NCI-H460 (cell line): ENCODE measurements at places on chromosomes 2 and 18. TPM values are rescaled to one million over a fixed set of nuclear protein-coding genes. Genes with fewer than 3 reads are reported as not detected.

ERMN gene
- total RNA-seq: not detected in 2 replicates

B4GALT6 gene
- 17.4 and 21.4 TPM in 2 replicates for total RNA-seq

NT5DC4 gene
- not detected in 2 replicates for total RNA-seq

DNA sequence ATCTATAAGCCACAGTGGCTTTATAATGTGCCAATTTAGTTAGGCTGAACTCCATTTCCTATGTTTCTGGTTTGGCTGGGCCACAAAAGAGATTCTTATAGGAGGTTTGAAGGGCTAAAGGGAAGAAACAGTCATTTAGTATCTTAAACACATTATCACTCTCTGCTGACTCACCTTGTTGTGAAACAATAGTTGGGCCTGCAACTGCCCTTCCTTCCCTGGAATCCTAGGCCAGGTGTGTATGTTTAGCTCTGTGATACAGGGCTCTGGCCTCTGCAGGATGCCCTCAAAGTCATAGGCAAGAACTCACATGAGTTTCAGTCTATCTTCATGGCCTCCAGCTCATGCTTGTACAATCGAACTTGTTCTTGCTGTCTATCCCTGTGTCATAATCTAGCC is 400.0 kb upstream of the CELF4 start:
- DNase-seq: no peak

DNA sequence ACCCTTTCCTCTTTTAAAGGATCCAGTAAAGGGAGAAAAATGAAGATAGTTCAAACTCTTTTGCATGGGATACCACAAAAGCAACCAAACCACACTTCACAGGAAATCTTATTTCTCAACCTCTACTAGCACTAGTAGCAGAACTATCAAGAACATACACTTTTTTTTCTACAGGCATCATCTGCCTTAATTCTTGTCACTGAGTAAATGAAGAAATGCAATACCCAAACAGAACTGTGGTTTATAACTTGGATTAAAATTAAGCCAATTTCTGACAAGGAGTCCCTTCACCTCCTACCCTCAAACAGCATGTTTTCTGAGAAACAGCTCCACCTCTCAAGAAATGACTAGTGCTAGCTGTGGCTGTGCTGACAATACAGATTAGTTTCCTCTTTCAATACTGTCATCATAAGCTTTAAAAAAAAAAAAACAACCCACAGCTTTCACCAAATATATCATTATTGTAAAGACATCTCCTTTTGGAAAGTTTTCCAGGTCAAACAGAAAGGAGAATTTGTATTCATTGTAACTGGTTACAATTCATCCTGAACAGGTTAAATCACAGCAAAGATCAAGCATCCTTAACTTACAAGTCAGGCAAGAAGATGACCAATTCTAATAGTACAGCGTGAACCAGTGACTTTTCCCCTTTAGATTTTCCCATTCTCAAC is 44.4 kb downstream of the PTPN2 start:
- DNase-seq: no peak

- DNase-seq: no peak
These were observed 244.8 kb upstream of the COPS8 start for GRCh38 chr2:236840857-236841256.

- no peak for DNase-seq
These were observed 19.2 kb downstream of the MIB1 start for GRCh38 chr18:21759836-21760235.
